ENCODE measurements at places on chromosomes 6 and 20. TPM values are rescaled to one million over a fixed set of nuclear protein-coding genes. Genes with fewer than 3 reads are reported as not detected.

GRCh38 chr6:96613291-96613999 is 50.5 kb downstream of the FHL5 start:
- H3K4me1 ChIP-seq, result no peaks in the 10 kb centered on the region
- no peaks in the 10 kb centered on the region for H3K27me3 ChIP-seq
- no peak for DNase-seq
- no peak overlapping the region for H3K4me3 ChIP-seq
- H3K27ac ChIP-seq, result no peak overlapping the region

- peak; percentile 70 for DNase-seq
- H3K4me3 ChIP-seq, result no peak overlapping the region
- H3K36me3 ChIP-seq, result no peaks in the 10 kb centered on the region
- H3K27me3 ChIP-seq, result no peaks in the 10 kb centered on the region
Observed at GRCh38 chr20:57514273-57514751, 10.6 kb downstream of the CTCFL start.

PROCR gene
- total RNA-seq, result 51.2 TPM

GRCh38 chr20:45589725-45590124 is 10.6 kb upstream of the WFDC8 start:
- no peaks in the 10 kb centered on the region for H3K4me1 ChIP-seq
- DNase-seq, result no peak
- H3K27me3 ChIP-seq, result no peaks in the 10 kb centered on the region
- no peak overlapping the region for H3K4me3 ChIP-seq
- no peak overlapping the region for H3K27ac ChIP-seq

OPRL1 gene
- total RNA-seq, result not detected

- no peaks in the 10 kb centered on the region for H3K36me3 ChIP-seq
- H3K27ac ChIP-seq, result no peak overlapping the region
- no peak overlapping the region for H3K4me3 ChIP-seq
- H3K27me3 ChIP-seq, result no peaks in the 10 kb centered on the region
- no peaks in the 10 kb centered on the region for H3K4me1 ChIP-seq
Observed at GRCh38 chr6:156269751-156270369, 507.3 kb upstream of the ARID1B start.

DNA sequence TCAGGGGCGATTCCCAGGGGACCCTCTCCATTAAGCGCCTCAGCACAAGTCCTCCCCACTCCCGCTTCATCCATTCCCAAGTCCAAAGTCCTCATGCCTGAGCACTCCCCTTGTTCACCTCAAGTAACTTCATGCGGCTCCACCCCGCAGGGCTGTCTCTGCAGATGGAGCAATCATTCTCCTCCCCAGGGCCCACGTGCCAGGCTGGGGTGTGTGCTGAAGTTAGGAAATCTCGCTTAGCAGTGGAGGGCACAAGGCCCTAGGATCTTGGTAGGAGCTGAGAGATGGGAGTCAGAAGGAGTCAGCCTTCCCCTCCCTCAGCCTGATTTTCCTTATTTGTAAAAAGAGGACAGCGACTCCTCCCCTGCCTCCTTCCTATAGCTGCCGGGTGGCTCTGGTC is 3.5 kb downstream of the TGM3 start:
- H3K36me3 ChIP-seq, result no peaks in the 10 kb centered on the region
- no peak for DNase-seq
- no peaks in the 10 kb centered on the region for H3K4me1 ChIP-seq
- H3K4me3 ChIP-seq, result no peak overlapping the region

- H3K4me1 ChIP-seq, result no peaks in the 10 kb centered on the region
- no peak for DNase-seq
- peaks cover 61% of the 10 kb centered on the region for H3K36me3 ChIP-seq
- H3K27ac ChIP-seq, result no peak overlapping the region
- no peak overlapping the region for H3K4me3 ChIP-seq
Observed at GRCh38 chr6:87257565-87257964, 64.8 kb upstream of the SMIM8 start.

DNA sequence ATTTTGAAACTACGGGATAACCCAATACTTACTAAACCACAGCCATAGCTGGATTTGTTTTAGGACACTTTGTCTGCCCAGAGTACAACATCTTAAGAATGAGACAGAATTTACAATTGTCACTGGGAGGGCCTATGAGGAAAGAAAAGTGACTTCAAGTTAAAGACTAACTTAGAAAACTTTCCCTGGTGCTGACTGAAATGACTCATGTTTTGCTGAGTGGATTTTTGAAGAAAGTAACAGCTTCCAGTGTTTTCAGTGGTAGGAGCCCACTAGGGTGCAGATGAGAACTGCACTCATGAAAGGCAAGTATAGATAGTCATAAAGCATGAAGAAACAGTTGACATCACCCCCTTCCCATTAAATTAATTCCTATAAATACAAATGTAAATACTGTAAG is 988.2 kb upstream of the MAP3K7 start:
- no peaks in the 10 kb centered on the region for H3K4me1 ChIP-seq
- DNase-seq, result no peak
- H3K36me3 ChIP-seq, result no peaks in the 10 kb centered on the region
- no peak overlapping the region for H3K27ac ChIP-seq

F13A1 gene
- 13.0 TPM for total RNA-seq

- no peak for DNase-seq
- H3K27ac ChIP-seq, result no peak overlapping the region
- no peaks in the 10 kb centered on the region for H3K36me3 ChIP-seq
- H3K4me1 ChIP-seq, result no peaks in the 10 kb centered on the region
- no peak overlapping the region for H3K4me3 ChIP-seq
Observed at GRCh38 chr20:4904127-4904860, 97.0 kb downstream of the SLC23A2 start.

GRCh38 chr6:134539865-134540323 is 222.0 kb upstream of the SGK1 start:
- H3K27me3 ChIP-seq, result no peaks in the 10 kb centered on the region
- no peaks in the 10 kb centered on the region for H3K4me1 ChIP-seq
- DNase-seq, result no peak
- H3K27ac ChIP-seq, result no peak overlapping the region

MUCL3 gene
- total RNA-seq, result not detected

DNA sequence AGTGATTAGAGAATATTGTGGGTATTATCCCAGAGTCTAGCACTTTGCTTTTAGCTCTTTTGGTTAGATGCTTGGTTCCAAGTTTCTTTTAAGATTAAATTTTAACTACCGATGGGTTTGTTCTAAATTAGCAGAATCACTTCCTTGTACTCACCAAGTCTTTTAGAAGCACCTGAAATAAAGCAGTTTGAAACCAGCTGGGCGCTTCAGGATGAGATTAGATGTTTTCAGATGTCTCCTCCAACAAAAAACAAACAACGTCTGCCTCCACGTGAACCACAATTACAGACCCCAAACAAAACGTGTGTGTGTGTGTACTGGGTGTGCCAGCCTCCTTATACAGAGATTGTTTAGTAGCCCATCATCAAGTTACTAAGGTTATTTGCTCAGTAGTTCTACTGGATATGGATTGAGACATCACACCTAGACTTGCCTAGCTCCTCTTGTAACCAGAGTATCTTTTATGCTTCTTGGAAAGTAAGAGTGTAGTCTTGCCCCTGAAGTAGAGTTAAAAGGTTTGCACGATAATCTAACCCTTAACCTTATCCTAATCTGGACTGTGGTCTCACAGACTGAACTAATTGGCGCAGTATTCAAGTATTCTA is 2.3 kb downstream of the DSTN start:
- no peaks in the 10 kb centered on the region for H3K4me1 ChIP-seq
- no peaks in the 10 kb centered on the region for H3K36me3 ChIP-seq
- no peaks in the 10 kb centered on the region for H3K27me3 ChIP-seq

- H3K27ac ChIP-seq, result no peak overlapping the region
- H3K4me1 ChIP-seq, result no peaks in the 10 kb centered on the region
- DNase-seq, result no peak
- no peaks in the 10 kb centered on the region for H3K36me3 ChIP-seq
- H3K4me3 ChIP-seq, result no peak overlapping the region
Observed at GRCh38 chr20:47951521-47951971, 166.3 kb upstream of the SULF2 start.

KCNK16 gene
- not detected for total RNA-seq

EPPIN gene
- not detected for total RNA-seq

UNC93A gene
- total RNA-seq, result 10.2 TPM

CLPSL2 gene
- not detected for total RNA-seq
